ENCODE measurements at places on chromosomes 11 and 22. TPM values are rescaled to one million over a fixed set of nuclear protein-coding genes. Genes with fewer than 3 reads are reported as not detected.

- no peak for DNase-seq
These were observed 3.1 kb downstream of the IFITM1 start for GRCh38 chr11:316891-317301.

DNA sequence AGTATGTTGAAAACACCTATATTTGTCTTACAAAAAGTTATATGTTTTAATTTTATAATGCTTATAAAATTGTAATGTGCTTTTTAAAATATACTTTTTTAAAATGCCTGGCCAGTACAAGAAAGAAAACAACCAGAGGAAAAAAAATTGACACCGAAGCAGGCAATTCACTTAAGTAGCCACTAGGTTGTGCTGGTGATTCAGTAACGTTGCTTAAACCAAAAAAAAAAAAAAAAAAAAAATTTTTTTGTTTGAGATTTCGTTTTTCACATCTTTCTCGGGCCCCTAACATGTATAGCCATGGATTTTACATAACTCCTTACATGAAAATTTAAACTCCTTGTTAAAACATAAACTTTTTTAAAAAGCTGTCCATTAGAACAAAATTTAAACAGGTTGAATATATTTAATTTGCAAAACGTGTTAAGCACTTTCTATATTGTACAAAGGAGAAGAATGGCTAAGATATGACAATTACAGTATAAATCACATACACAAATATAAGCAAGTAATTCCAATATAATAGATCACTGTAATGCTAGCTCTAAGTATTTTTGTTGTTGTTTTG is 9.2 kb downstream of the OR8B4 start:
- DNase-seq = peak; percentile 22

ADM2 gene
- total RNA-seq = not detected

WBP2NL gene
- total RNA-seq = not detected

DNA sequence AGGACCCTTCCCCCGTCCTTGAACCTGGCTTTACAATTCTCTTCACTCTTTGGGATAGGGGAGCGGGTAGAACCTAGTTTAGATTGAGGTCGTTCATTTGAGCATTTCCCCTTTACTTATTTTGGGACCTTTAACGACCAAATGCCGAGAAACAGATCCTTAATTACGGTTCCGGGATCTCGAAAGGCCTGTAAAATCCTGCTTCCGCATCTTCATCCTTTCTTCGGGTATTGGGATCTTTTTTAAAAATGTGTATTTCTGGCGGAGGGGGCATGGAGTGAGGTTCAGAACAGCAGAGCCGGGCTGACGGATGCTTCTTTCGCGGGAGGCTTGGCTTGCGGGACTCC is 395 bp upstream of the HIPK3 start:
- no peak for DNase-seq

IFITM1 gene
- total RNA-seq = 3.2 TPM

DNA sequence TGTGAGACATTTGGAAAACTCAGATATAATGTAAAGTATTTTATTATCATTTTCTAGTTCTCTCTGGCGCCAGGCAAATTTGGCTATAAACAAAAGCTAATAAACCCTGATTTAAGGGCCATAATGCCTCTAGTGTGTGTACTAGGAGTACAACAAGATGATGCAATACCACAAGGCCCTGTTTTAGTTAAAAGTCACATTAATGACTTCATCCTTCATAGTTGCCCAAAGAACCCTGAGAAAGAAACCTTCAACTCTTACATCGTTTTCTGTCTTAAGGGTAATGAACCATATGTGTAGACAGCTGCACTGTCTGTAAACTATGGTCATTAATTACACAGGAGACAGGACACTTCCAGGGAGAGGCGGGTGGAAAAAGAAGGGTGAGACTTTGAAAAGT is 538.4 kb downstream of the FAM181B start:
- DNase-seq = no peak

CHADL gene
- total RNA-seq = 0.19 TPM
